SJCRH30 (cell line): ENCODE measurements at places on chromosomes 2 and 18. TPM values are rescaled to one million over a fixed set of nuclear protein-coding genes. Genes with fewer than 3 reads are reported as not detected.

HK2 gene
- 38.4 and 38.8 TPM in 2 replicates for total RNA-seq

SERTAD2 gene
- total RNA-seq: 30.9 and 34.7 TPM in 2 replicates

CLEC4F gene
- total RNA-seq: not detected in 2 replicates

PAX8 gene
- total RNA-seq: 0.99 and 1.3 TPM in 2 replicates

FHOD3 gene
- total RNA-seq: 0.10 and 0.15 TPM in 2 replicates

ST8SIA3 gene
- total RNA-seq: under 0.01 TPM in 1 of 2 replicates, not detected in the other

RAD51AP2 gene
- total RNA-seq: 0.02 TPM in 1 of 2 replicates, not detected in the other

CFAP65 gene
- total RNA-seq: not detected in 2 replicates

RESP18 gene
- total RNA-seq: not detected in 2 replicates

GRCh38 chr2:160224507-160224906 is 24.4 kb upstream of the ITGB6 start:
- no peak for DNase-seq

DNA sequence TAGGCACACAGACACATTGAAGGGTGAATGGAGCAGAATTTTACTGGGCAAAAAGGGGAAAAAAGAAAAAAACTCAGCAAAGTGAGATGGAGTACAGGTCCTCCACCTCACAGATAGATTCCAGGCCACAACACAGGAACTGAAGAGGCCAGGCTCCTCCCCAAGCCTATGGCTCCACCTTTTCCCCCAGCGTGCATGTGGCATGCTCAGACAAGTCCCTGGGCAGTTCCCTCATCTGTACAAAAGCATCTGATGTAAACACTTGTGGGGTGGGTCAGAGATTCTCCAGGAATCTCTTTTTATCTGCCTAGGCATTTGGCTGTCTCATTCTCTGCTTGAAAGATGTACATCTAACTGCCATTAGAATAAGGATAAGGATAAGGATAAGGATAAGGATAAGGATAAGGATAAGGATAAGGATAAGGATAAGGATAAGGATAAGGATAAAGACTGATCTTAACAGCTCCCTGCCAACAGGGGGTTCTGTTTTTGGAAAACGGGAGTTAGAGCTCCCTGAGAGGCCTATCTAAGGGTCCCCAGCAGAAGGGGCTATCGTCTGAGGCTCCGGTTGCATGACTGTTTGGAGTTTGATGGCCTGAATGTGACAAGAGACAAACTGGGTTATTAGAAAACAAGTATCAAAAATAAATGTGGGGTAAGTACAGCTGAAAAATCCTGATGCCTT is 17.2 kb upstream of the ASXL3 start:
- DNase-seq: peak; percentile 32

DNA sequence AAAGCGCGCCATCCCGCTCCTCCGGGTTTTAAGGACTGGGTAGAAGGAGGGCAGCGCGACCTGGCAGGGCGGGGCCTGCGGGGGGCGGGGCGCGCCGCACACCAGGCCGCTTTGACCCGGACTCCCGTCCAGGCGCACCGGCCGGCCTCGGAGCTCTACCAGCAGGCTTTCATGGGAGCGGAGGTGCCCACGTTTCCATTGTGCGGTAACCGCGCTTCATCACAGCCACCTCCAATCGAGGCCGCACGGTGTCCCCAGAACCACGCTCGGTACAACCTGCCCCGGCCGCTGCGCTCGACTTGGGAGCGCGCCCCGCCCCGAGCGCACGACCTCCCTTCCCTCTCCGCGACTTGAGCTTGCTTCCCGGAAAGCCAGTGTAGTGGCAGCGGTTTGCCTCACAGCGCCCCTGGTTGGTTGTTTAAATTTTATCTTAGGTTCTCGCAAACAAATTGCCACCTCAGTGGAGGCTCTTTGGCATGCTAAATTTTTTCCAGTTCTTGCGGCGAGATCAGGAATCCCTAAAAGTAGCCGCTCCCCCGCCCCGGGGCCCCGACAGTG is 280 bp upstream of the CYP1B1 start:
- DNase-seq: no peak

- no peak for DNase-seq
Measured at GRCh38 chr2:217412721-217413120, 552.9 kb upstream of the TNP1 start.

DNA sequence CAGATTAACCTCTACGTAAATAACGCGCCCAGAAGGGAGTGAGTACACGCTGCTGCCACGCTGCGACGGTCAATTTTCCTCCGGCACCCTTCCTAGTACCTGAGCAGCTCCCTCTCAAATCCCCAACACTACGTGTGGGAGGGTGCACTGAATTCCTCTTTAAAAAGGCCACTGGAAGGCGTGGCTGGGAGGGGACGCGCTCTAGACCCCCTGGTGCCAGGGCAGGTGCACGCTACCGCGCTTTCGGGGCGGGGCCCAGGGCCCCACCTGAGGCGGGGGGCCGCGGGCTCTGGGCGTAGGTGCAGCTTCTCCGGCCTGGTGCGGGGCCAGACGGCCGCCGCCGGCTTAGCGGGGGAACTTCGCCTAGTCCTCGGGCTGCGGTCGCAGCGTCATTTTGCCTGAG is 668 bp upstream of the ANKRD12 start:
- DNase-seq: no peak

DNA sequence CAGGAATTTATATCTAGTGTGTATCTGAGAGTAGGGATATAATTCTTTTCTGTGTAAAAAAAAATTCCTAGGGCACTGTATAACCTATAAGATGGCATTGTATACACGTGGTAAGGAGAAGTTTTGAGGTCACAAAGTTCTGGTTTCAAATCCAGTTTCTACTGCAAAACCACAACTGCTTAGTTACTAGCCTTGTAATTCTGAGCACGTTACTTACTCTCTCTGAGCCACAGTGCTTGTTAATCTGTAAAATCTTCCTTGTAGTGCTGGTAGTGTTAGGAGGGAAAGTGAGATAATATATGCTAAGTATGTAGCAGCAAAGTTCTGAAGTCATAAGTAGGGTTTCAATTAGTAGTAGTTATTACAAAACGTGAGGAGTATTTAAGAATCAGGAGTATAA is 175.4 kb downstream of the SATB2 start:
- no peak for DNase-seq

GRCh38 chr18:46257366-46257765 is 153.2 kb downstream of the HAUS1 start:
- DNase-seq: no peak

GRCh38 chr2:172213116-172213860 is 110.6 kb upstream of the DLX2 start:
- DNase-seq: no peak

DNA sequence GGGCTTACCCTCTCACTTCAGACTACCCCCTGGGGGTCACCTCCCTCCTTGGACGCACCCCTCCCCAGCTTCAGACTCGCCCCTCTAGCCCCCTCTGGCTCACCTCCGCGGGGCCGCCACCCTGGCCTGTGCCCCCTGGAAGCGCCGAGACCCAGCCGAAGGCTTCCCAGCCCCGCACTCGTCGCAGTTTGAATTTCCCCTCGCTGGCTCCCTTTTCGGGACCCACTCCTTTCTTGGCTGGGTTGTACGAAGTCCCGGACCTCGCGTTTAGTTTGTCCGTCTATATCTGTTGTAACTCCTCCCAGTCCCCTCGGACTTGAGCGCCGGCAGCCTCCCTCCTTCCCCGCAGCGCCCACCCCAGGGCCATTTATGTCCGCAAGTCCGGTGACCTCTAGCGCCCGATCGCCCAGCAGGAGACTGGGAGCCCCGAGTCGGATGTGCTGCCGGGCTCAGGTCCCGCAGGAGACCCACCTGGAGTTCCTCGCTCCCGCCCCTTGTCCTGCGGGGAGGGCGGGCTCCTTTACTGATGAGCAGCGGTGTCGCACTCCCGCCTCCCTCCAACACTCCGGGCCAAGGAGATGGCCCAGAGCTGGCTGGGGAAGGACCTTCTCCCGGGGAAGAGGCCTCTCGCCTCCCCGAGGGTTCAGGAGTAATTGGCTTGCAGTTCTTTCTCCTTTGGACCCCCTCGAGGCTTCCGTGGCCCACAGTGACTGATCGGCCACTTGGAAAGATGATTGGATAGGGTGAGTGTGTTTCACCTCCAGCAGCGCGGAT is 692 bp upstream of the RAX start:
- DNase-seq: no peak

- DNase-seq: no peak
Measured at GRCh38 chr18:56235071-56235470, 403.3 kb downstream of the TXNL1 start.

DNA sequence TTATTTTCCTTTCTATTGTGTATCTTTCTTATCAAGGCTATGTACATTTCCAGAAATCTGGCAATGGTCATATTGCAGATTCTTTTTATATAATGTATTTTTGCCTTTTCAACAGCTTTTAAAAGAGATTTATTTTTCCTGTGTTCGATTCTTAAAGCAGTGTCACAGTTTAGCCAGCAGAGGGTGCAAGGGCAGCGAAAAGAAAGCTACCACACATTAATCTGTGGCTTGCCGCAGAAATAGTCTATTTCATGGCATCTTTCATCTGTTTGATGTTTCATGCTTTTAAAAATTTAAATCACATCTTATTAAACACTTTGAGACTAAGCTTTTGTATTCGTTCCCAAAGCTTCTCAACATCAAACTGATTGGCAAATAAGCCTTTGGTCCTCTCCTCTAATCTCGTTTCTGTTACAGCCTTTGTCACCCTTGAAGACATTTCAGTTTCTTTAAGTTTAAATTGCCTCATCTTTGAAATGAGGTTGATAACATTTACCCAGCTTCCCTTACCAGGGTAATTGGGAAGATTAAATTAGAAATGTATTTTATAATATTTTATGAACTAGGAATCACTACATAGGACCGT is 73.3 kb downstream of the PIK3C3 start:
- peak; percentile 35 for DNase-seq

- DNase-seq: no peak
Measured at GRCh38 chr2:233402789-233403188, 48.5 kb downstream of the DGKD start.
